NCI-H1092 treated with DMSO at 0.1 percent for 48 hours (cell line): ENCODE measurements at places on chromosomes 6 and 20.

GRCh38 chr6:6969761-6970223, 138.0 kb upstream of the RREB1 start:
- no peak for DNase-seq

GRCh38 chr20:51176876-51177275, 154.0 kb upstream of the KCNG1 start:
- no peak for DNase-seq

DNA sequence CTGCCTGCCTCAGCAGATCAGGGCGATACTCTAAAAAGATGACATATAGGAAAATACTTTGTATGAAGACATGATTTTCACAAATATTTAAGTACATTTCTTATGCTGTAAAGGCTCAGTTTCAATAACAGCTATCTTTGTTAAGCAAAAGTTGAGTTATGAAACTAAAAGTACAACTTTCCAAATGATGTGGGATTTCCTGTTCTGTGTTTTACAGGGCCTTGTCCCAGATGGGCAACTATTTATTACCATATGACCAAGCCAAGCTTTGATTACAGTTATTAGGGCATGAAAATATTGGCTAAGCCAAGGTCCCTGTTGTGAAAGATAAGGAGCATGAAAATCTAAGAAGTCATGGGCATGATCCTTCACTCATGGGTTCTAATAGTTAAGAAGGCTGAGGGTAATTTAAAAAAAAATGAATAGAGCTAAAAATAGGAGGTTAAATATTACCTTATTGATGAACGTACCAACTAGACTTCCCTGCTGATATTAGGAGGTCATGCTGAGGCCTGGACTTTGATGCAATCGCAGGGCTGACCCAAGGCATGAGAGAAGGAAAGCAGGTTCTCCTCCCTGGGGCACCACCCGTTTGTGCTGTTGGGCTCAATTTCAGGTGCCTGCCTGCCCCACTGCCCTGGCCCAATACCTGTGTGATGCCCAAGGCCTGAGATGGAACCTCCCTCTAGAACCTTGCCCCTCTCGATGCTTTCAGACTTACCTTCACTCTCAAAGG, 294.4 kb upstream of the PRDM1 start:
- DNase-seq: no peak

- DNase-seq: no peak
These were observed 3.1 kb downstream of the LTB start for GRCh38 chr6:31579119-31579505.

GRCh38 chr20:8473459-8473858, 341.4 kb downstream of the PLCB1 start:
- no peak for DNase-seq

DNA sequence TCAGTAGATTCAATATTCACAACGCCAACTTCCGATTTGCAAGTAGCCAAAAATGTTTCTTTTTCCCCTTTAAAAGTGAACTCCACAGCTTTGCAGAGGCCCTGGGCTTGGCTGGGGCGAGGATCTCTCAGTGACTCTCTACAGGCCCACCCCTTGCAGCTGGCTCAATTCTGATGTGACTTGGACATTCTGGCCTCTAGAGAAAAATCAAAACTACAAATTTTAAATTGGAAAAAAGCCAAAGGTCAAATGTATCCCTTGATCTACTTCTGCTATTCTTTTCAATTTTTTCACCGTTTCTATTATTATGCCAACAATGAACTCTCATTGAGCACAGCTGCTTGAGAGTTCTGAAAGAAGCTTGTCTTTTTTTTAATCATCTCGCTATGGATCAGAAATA, 245.9 kb upstream of the HS3ST5 start:
- no peak for DNase-seq

- DNase-seq: no peak
These were observed 265.0 kb downstream of the ADGRG6 start for GRCh38 chr6:142566628-142567396.

DNA sequence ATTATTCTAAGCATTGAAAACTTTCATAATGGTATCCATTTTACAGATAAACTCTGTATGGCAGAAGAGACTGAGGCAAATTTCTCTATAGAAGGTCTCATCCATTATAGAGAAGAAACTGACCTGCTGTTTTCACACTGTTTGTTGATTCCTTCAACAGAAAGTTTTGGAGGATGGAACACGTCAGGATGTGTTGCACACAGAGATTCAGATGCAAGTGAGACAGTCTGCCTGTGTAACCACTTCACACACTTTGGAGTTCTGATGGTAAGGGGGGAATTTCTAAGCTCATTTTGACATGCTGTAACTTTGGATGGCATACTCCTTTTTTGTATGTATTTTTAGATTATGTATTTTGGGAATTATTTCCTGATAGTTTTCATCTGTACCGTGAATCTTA, 109.3 kb downstream of the ADGRG6 start:
- no peak for DNase-seq

DNA sequence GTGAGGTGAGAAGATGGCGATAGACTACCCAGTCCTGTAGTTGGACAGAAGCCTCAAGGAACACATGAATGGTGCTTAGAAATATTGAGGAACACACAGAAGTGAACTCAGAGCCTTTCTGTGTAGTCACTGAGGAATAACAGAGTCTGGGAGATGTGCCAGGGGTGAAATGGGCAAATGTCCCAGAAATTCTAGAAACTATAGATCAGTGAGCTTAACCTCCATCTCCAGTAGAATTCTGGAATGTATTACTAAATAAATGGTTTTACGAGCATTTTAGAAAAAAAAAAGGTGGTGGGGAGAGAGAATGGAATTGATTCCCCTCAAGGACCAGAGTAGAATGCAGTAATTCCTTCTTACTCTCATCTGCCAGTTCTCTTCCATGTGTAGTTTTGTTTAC, 380.0 kb downstream of the LMBRD1 start:
- peak; percentile 42 for DNase-seq

DNA sequence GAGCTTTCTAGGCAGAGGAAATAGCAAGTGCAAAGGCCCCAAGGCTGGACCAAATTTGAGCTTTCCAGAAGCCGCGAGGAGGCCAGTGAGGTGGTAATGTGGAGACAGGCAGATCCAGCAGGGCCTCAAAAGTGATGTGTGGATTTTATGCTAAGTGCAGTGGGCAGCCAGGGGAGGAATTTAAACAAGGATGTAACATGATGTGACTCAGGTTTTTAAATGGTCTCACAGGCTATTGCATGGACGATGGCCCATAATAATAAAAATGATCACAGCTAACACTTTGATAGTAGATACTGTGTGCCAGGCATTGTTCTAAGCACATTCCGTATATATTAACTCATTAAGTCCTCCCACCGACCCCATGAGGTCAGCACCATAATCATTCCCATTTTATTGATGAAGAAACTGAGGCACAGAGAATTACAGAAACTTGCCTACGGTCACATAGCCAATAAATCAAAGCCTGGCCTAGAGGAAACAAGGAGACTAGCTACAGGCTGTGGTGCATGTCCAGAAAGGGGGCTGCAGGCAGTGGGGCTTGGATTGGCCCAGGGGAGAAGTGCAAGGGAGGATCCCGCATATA, 18.0 kb upstream of the PREX1 start:
- no peak for DNase-seq

DNA sequence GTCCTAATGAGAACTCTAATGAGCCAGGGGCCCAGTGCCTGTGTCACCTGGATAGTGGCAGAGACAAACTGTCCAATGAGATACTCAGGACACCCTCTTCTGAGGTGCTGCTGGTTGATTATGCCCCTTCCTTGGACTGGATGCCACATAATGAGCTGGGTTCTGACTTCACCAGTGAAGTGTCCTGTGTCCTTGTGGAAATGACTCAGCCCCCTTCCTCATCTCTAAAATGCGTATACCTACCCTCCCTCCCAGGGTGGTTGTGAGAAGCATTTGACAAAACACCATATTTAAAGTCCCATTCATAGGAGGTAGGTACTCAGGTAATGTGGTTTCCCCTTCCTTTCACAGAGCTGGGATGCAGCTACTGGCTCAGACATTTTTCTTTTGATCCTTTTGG, 28.4 kb upstream of the RNF24 start:
- DNase-seq: no peak

- DNase-seq: no peak
These were observed 100.2 kb downstream of the PSMB1 start for GRCh38 chr6:170452767-170453545.

DNA sequence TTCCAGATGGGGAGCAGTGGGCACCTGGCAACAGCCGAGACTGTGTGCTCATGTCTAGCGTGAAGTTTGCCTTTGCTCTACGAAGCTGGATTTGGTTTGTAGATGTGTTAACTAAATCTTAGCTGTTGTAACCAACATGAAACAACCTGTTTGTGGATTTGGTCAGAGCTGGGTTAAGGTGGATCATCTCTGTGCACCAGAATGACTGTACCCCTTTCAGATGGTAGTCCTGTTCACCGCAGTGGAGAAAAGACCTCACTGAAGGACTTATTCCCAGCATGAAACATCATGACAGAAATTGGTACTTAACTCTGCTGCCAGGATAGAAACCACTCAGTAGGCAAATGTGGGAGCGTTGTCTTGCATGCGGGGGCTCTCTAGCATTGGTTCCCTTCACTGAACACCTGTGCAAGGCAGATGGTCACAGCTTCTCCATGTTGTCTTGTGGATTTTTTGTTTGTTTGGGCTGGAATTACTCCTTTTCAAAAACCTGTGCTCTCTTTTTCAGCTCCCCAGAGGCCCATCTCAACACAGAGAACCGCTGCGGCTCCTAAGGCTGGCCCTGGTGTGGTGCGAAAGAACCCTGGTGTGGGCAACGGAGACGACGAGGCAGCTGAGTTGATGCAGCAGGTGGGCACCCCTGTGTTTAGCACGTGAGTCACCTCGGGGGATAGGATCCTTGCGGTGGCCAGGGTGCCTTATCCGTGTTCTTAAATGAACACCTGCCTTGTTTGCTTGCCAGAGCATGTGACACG, 19.3 kb upstream of the EFCAB8 start:
- DNase-seq: peak; percentile 21

GRCh38 chr20:51172558-51173428, 149.9 kb upstream of the KCNG1 start:
- no peak for DNase-seq

DNA sequence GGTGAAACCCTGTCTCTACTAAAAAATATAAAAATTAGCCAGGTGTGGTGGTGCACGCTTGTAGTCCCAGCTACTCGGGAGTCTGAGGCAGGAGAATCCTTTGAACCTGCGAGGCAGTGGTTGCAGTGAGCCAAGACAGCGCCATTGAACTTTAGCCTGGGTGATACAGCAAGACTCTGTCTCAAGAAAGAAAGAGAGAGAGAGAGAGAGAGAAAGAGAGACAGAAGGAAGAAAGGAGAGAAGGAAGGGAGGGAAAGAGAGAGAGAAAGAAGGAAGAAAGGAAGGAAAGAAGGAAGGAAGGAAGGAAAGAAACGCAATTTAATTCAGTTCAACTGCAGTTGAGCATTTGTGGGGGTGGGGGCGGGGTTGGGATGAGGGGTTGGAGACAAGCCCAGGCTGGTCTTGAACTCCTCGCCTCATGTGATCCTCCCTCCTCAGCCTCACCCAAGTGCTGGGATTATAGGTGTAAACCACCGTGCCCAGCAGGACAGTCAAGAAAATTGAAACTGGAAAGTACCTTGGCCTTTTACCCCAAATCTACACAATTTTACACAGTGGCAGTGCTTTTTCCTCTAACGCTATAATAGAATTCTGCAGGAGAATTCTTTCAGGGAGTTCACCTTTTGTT, 30.5 kb downstream of the TRIM27 start:
- DNase-seq: no peak

- no peak for DNase-seq
These were observed 11.2 kb upstream of the ZNF76 start for GRCh38 chr6:35248300-35248699.

DNA sequence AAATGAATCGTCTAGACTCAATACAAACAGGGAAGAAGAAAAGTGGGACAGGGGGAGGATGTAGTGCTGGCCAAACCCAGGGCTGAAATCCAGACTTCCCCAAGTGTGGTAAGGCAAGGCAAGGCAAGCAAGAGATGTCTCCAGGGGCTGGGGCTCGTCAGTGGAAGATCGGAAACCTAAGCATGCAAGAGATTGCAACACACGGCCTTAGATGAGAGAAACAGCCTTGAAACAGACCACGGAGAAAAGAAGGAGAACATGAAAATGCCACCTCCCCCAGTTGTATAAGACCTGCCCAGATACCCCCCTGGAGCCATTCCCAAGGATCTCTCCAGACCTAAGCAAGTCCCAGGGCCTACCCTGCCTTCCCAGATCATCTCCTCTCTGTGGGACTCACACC, 20.0 kb downstream of the VEGFA start:
- no peak for DNase-seq

- DNase-seq: no peak
These were observed 38.6 kb downstream of the HLA-DPB1 start for GRCh38 chr6:33114406-33114805.

GRCh38 chr6:43144879-43145278, 26.2 kb upstream of the SRF start:
- DNase-seq: no peak

DNA sequence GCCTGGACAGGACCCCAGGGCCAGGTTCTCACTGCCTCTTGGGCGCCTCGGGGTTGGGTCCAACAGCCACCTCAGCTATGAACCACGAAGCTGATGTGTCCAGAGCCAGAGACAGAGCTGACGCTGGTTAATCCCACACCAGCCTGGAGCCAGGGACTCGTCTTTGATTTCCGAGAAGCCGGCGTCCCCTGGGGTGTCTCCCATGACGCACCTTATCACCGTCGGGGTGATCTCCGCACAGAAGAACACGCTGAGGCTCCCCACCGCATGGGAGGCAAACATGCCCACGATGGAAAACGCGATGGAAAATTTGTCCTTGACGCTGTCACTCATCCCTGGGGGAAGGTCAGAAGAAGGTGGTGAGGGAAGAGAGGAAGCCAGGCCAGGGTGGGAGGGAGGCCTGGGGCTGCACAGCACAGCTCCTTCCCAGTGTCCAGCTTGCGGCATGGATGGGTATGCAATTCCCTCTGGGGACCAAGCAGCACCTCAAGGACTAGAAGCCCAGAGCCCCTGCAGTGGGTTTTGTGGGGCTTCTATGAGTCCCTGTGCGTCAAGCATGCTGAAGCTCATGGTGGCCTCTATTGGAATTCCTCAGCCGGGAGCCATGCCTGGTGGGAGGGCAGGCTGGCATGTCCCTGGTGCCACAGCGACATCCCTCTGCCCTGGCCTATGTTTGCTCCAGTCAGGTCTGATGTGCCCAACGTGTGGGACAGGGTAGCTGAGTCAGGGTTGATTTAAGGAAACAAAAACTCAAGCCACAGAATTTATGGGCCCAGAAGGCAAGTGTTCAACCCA, 25.1 kb downstream of the PSMG4 start:
- DNase-seq: no peak

GRCh38 chr6:137799950-137800568, 67.0 kb upstream of the TNFAIP3 start:
- DNase-seq: no peak
